ENCODE measurements at places on chromosomes 3 and 15.

- DNase-seq, result no peak
Measured at GRCh38 chr15:70342141-70342540, 244.4 kb upstream of the TLE3 start.

GRCh38 chr3:44960387-44961026 lies 15.5 kb downstream of the ZDHHC3 start:
- DNase-seq, result no peak

- DNase-seq, result peak; percentile 27
Measured at GRCh38 chr3:184016811-184017671, 643 bp downstream of the ABCC5 start.

DNA sequence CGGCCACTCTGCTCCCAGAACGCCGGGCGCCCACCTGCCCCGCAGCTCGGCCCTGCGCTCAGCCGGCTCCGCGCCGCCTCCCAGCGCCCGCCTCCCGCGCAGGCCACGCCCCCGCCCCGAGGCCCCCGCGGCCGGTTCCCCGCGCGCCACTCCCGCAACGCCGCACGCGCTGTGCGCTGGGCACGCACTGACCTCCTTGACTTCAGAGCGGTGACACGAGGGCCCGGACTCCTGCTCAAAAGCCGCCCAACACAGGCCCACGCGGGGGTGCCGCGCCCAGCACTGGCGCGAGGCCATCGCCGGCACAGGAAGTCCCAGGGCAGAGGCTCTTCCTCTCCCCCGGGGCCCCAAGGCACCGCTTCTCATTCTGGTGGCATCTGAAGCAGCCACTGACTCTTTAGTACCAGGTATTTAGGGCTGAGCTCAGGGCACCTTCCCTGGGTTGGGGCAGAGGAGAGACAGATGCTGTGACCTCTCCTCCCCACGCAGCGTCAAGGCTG lies 12.4 kb downstream of the TNK2 start:
- DNase-seq, result no peak

GRCh38 chr3:27253391-27253790 lies 115.8 kb downstream of the NEK10 start:
- no peak for DNase-seq

DNA sequence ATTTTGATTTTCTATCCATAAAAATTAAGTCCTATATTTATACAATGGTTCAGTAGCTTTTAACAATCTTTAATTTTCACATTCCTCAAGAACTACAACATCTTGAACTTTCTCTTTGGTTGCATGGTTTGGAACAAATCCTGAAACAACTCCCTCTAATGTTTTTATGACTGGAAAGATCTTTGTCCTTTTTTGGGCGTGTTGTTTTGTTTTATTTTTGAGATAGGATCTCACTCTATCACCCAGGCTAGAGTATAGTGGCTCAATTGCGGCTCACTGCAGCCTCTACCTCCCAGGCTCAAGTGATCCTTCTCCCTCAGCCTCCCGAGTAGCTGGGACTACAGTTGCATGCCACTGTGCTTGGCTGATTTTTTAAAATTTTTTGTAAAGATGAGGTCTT lies 4.0 kb downstream of the STX19 start:
- DNase-seq, result no peak

- DNase-seq, result no peak
Measured at GRCh38 chr3:39849992-39850715, 40.7 kb downstream of the MYRIP start.

DNA sequence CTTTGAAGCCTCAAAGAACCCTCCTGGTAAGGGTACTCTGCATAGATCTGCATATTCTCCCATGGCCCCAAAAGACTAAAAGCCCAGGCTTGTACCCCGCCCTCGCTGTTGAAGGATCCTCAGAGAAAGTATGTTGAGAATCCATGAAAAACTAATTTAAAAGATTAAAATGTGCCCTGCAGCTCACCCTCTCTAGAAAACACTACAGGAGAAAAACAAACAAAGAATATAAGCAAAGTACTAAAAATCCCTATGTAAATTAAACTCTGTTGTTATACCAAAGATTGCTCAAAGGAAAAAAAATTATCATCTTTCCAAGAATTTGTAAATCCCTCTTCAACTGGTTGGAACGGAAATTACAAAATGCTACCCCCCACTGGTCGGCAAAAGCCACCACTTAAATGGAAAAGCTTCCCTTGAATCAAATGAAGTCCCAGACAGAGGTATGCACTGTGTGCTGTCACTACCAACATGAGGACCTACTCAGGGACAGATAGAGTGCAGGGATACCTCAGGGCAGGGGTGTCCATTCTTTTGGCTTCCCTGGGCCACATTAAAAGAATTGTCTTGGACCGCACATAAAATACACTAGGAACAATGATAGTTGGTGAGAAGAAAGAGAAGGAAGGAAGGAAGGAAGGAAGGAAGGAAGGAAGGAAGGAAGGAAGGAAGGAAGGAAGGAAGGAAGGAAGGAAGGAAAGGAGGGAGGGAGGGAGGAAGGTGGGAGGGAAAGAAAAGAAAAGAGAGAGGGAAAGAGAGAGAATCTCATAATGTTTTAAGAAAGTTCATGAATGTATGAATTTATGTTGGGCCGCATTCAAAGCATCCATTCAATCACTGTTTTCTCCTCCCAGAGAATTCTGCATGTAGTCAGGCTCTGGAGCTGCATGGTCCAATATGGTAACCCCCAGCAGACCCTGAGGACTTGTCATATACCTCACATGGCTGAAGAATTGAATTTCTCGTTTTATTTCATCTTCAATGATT lies 88.1 kb downstream of the MAGI1 start:
- DNase-seq, result no peak

DNA sequence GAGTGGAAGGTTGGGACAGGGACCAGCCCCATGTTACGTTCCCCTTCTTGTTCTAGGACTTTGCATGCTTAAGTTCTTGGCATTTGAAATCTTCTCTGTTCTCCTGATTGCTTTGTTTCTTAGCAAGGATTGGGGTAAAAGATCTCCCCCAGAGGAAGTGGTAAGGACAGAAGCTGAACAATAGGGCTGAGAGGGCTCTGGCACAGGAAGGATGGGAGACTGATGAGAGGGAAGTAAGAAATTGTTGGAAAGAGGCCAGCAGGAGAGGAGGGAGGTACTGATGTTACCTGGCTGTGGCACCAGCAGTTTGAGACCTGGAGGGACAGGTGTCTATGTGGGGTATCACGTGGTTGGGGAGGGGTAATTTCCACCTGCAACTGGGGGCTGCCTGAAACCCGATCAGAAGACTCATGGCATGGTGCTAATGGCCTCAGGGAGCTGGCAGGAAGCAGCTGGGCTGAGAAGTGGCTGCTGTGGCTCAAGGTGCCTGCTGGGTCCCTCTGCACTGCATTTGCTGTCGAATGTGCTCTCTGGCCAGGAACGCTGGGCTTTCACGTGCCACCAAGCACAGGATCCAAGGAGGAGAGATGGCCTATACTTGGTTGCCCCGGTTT lies 108.4 kb downstream of the LSM3 start:
- no peak for DNase-seq

DNA sequence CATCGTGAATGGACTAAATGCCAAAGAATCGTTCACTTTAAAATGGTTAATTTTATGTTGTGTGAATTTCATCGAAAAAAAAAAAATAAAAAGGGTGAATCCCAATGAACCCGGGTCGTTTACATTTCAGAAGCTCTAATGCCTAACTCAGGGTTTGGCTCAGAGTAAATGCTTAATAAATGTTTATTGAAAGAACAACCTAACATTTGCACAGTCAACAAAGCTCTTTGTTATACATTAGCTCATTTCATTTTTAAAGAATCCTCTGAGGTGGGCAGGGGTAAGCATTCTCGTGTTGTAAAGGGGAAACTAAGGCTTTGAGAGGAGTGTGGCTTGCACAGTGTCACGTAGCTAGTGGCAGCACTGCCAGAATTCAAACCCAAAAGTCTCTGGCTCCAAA lies 109.5 kb downstream of the RPLP1 start:
- no peak for DNase-seq

DNA sequence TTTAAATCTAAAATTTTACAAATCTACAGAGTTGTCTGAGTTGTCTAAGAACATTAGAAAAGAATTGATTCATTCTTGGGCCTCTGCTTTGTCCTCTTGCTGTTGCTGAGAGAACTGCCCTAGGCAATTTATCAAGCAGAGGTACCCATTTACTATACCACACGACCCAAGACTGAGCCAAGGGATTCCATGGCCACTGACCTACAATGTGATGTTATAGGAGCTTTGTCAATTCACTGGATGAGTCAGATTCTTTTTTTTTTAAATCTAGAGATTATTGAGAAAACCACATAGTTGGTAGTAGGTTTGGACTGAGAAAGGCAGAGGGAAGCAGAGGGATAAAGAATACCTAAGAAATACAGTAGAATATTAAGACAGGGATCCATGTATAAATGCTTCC lies 55.3 kb downstream of the TRAT1 start:
- no peak for DNase-seq

GRCh38 chr3:160159806-160160205 lies 65.4 kb upstream of the C3orf80 start:
- DNase-seq, result no peak

DNA sequence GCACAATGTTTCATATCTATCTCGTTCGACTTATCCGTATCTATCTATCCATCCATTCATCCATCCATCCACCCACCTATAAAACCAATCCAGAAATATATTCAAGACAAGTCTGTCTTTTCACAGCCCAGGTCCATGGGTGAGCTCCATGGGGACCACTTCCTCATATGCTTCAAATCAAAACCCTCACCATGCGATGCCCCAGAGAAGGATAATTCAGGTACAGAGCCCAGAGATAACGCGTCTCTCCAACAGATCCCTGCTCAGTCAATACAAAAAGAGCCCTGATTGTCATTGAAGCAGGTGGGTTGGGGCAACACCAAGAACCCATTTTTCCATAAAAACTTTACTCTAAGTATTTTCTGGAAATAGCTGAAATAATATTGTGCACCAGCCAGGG lies 47.2 kb downstream of the PCSK6 start:
- no peak for DNase-seq

DNA sequence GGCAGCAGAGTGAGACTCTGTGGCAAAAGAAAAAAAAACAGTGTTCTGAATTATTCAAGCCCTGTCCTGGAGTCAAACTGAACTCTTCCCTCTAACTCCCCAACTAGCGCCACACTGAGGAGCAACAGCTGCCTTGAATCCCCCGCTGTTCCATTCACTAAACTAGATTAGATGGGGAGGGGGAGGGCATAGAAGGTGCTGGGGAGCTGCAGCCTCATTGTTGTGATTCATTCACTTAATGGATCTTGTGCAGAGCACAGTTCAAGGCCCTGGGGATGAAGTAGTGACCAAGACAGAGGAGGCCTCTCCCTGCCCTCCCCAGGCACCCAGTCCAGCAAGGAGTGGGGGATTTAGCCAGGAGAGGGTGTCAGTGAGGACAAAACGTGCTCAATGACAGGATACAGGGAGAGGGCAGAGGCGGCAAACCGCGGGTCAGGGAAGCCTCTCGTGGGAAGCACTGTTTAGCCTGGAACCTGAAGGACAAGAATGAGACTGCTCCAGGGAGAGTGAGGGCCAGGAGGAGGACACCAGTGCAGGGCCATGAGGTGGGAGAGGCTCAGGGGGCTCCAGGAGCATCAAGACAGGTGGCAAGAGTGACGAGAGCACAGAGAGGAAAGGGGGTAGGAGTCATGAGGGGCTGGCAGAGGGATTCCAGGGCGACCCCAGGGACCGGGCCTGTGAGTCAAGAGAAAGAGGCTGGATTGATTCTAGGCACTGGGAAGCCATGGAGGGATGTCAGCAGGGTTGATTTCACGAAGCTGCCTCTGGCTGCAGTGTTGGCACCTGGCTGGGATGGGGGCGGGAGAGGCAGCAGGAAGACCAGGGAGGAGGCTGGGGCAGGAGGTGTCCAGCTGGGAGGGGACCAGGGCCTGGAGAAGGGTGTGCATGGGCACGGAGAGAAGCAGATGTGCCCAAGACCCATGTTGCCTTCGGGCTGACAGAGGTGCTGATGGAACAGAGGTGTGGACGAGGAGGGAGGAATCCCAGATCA lies 31.4 kb downstream of the ALS2CL start:
- DNase-seq, result no peak

- no peak for DNase-seq
Measured at GRCh38 chr15:87633525-87633924, 623.0 kb downstream of the NTRK3 start.

DNA sequence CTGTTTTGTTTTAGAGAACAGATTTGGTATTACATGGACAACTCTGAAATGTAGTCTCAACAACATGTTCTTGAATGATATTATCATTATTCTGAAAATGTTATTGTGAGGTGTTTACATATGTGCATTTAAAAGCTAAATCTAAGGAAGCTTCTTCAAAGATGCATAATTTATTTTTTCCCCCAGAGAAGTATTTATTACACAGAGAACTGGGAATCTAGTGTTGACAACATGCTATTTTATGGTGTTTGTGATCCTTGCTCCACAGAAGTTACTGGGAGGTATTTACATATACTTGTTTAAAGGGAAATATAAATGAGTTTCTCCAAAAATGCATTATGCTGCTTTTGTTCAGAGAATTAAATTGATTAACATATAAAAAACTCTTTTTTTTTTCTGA lies 18.3 kb upstream of the TUBGCP5 start:
- DNase-seq, result no peak

- DNase-seq, result no peak
Measured at GRCh38 chr3:132916096-132916495, 122.1 kb upstream of the TMEM108 start.

DNA sequence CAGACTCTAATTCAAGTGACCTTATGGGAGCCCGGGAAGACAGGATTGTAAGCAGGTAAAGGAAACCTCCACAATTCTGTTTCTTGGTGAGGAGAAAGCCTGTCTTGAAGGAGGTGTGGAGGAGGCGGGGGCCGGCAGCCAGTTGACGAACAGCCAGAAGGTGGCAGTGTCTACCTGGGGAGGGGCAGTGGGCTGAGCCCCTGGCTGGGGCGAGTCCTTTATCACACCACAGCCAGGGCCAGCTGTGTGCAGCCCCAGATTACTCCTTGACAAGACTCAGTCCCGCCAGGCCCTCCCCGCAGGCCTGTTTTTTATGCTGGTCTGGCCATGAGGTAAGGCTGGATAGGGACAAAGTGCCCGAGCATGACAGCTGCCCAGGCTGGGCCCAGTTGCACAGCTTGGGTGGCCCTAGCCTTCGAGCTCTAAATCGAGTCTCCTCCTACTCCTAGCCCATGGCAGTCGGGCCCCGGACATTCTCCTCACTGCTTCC lies 40.9 kb upstream of the IDH2 start:
- DNase-seq, result no peak

DNA sequence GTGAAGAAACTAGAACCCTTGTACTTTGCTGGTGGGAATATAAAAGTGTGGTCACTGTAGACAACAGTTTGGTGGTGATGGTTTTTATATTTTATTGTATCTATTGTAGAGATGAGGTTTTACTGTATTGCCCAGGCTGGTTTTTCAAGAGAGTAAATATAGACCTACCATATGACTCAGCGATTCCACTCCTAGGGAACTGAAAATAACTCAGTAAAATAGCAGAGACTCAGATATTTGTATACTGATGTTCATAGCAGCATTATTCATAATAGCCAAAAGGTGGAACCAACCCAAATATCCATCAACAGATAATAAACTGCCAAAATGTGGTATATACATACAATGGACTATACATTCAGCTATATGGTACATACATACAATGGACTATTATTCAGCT lies 68.8 kb upstream of the IL12A start:
- DNase-seq, result no peak

- DNase-seq, result peak; percentile 78
Measured at GRCh38 chr3:16151109-16151508, 23.4 kb upstream of the GALNT15 start.
